ENCODE measurements at places on chromosomes 12 and 14.

- DNase-seq: no peak
These were observed 159.3 kb downstream of the TTC7B start for GRCh38 chr14:90656973-90657372.

DNA sequence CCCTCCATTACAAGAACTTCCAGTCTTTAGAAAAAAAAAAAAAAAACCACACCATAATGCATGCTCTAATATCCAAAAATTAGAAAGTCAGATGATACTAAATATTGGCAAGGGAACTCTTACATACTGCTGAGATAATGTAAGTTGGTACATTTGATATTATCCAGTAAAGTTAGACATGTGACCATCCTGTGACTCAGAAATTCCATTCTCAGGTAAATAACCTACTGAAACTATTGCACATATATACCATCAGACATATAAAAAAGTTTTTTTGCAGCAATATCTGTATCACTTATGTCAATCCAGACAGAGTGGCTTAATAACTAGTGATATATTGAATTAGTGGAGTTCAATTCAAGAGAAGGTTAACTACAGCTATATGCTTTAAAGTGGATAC lies 63.5 kb downstream of the KITLG start:
- no peak for DNase-seq

DNA sequence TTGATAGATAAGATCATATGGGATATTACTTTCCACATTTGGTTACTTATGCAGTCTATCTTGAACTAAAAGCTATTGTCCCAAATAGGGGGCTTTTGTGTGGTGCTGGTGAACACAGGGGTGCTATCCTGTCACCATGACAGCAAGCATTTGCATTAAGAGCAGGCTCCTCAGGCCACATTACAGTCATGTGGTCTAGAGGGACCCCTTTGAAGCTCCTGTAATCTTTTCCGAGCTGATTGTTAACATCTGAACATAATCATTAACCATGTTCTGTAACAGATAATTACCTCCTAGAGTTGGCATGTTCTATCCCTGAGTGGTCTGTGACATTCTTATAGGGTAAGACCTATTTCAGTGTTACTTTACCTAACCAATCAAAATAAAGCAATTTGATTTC lies 178.8 kb downstream of the KTN1 start:
- no peak for DNase-seq

DNA sequence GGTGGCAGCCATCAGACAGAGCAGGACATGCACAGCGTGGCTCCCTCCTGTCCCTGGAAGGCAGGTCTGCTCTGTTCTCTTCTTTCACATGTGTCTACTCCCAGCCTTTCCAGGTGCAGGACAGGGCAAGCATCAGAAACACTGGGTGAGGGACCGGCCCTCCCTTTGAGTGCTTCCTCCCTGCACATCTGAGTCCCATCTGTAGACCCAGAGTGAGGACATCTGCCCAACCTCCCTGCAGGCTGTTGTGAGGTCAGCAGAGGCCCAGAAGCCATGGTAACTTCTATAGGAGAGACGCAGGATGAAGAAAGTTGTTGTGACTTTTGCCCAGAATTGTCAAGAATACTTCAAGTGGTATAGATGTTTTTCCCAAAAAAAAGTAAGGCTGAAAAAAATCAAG lies 282.7 kb downstream of the CACNA1C start:
- no peak for DNase-seq

GRCh38 chr12:82366197-82366596 lies 7.9 kb downstream of the METTL25 start:
- DNase-seq: no peak

DNA sequence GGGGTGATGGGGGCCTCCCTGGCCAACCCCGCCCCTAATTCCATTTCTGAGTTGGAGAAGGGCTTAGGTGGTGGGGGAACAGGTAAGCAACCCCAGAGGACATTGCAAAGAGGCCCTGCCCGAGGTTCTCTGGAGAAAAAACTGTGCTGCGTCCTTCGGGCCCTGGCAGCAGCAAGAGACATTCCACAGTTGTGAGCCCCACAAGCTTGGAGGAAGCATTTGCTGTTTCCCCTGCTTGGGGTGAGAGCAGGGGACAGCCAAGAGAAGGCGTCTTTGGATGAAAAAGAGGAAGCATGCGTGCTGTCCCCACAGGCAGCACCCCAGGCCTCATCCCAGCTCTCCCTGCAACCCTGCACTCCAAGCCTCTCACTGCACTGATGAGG lies 1.3 kb downstream of the BDKRB2 start:
- DNase-seq: no peak

DNA sequence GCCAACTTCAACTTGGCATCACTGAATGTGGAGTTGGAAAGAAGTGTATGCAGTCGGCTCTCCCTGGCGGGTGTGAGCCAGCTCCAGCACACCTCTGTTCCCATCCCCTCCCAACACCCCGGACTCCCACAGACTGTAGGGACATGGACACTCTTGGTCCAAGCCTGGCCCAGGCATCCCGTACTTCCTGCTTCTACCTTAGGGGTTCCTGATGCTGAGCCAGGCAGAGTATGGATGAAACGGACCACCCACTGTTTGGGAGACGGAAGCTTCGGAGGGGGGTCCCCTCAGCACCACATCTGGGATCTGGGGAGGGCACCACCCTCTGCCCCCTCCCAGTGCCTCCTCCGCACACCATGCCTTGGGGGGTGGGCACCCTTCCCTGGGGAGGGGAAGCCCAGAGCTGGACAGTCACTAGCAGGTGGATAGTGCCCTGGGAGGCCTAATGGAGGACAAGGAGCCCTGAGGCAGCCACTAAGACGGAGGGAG lies 62.0 kb downstream of the LGMN start:
- no peak for DNase-seq

GRCh38 chr12:120468325-120468820 lies 1.2 kb downstream of the SRSF9 start:
- DNase-seq: peak; percentile 19

DNA sequence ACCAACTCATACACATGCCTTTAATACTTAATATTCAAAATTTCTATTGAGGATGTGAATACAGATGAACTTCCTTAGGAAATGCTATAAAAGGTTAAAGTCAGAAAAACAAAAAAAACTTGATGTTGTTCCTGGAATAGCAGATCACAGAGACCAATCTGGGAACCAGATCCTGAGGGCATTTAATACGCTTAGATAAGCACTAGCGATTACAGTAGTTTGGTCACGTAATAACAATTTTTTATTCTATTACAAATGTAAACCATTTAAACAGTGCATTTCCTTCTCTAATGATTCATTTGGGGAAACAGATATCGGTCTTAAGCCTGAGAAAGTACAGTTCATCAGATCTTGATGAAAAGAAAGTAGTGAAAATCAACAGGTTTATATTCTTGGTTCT lies 30.8 kb upstream of the ABCC9 start:
- no peak for DNase-seq

DNA sequence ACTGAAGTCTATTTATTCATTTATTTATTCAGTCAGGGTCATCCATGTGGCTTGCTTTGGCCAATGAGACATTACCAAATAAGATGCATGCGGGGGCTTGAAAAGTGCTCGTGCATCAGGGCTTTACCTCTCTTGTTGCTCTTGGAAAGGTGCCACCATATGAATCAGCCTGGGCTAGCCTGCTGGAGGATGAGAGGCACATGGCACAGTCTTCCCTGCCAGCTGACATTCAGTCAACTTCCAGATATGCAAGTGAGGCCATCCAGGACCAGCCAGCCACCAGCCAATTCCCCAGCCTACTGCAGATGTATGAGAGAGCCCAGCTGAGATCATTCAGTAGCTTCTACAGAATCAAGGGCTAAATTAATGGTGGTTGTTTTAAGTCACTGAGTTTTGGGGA lies 105.2 kb upstream of the RPH3A start:
- no peak for DNase-seq

DNA sequence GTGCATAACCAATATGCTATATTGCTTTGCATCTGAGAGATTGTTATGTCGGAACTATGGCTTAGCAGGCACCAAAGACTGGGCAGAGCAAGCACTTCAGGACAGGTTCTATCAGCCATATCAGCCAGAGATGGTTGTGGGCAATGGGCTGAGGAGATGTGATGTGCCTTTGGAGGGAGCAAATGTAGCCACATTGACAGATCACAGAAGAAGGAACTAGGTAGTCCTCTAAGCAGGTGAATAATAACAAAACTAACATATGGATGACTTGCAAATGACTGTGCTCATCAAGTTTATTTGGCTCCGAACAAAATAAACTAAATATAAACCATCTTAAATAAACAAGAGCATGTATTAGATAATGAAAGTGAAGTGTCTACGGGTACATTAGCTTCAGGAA lies 291.7 kb downstream of the RMST start:
- no peak for DNase-seq

DNA sequence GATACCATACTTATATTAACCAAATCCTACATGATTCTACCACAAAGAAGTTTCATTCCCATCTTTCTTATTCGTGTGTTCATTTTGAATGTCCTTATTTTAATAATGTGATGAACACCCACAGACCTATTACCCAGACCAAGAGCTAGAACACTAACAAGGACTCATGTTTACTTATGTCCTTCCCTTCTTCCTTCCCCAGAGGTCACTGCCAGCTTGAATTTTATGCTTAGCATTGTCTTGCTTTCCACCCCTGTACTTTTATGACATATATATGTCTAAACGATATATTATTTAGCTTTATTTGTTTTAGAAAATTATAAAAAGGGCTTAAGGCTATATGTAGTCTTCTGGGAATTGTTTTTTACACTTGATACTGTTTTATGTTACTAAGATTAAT lies 238.6 kb downstream of the LRIG3 start:
- no peak for DNase-seq

GRCh38 chr12:81797100-81797499 lies 38.0 kb upstream of the PPFIA2 start:
- no peak for DNase-seq

DNA sequence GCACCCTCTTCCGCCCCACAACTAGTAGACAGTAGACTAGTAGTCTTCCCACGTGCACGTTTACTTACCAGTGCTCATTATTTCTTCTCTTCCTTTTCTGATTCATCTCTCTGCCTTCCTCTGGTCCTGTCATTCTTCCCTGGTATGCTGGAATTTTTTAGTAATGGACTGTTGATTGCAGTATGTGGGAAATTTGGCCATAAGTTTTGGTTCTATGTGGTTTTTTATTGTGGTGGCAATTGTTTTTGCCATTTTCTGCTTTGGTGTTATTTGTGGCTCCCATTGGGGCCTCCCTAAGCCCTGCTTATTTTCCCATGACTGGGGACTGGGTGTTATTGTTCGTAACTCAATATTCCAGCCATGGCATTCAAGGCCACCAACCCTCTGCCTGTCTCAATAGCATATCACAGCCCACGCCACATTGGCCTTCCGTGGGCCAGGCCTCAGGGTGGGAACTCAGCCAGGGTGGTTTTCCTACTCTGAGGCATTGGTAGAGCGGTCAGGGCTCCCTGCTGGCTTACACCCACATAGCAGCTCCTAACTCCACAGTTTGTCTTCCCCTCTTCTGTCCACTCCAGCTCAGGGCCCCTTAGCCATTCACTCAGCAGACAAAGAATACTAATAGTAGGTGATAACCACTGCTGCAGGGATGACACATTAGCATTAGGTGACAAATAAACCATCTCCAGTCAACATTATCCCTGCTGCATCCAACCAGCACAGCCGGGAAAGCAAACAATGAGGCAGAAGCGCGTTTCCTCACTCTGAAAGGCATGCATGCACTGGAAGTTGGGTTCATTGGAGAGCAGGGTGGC lies 321.5 kb downstream of the CACNA1C start:
- DNase-seq: no peak

DNA sequence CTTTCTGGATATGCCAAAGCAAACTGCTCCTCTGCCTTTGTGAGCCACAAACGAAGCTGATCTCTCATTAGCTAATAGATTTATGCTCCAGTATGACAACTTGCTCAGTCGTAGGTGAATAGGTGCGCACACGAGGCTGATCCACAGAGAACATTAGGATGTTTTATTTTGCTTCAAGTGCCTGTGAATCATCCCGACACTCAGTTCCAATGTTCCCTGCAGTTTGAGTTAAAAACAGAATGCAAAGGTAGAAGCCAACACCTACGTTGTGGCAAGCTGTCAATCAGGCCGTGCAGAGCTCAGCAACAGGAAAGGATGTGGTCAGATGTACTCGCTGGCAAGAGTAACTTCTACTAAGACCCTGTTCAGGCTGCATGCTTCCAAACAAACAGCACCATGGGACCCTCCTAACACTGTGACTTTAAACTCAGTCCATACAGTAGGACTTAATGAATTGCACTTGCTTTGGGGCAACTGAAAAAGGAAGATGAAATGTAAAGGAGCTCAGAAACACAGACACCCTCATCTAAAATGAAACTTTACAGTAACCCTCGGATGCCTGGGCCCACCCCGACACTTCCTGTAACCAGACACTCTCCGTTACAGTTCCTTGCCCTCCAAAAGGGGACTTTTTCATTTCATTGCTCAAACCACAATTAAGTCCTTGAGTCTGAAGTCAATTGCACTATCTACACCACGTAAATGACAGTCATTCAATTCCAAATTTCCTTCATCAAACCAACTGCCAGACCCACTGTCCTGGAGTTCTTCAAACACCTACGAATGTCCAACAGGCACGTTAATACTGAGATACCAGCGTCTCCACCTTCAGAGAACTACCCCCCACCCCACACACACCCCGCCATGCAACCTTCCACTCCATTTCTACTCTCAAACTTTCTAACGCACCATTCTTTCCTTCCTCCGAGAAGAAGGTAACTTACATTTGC lies 1.6 kb downstream of the CCDC88C start:
- DNase-seq: peak; percentile 87

GRCh38 chr14:29576927-29577326 lies 350.7 kb downstream of the PRKD1 start:
- DNase-seq: no peak

- DNase-seq: no peak
These were observed 30.1 kb downstream of the IFT43 start for GRCh38 chr14:76015668-76016067.

- no peak for DNase-seq
These were observed 645.1 kb downstream of the SLC16A7 start for GRCh38 chr12:60240891-60241290.

GRCh38 chr12:28114488-28114887 lies 75.8 kb upstream of the CCDC91 start:
- DNase-seq: no peak

DNA sequence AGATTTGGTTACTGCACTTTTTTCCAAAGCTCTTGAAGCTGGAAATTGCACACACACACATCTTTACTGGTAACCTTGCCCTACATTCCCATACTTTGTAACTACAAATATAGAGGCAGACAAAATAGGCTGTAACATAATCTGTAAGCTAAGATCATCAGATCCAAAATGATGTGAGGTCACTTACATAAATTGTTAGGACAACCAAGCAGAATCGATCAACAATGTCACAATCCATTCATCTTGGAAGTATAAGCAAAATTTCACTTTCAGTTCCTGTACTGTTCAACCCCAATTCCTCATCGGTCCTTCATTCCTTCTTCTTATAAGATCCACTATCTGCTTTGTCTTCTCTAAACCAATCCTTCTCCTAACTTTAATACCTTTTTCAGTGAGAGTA lies 72.6 kb downstream of the EPS8 start:
- DNase-seq: no peak

DNA sequence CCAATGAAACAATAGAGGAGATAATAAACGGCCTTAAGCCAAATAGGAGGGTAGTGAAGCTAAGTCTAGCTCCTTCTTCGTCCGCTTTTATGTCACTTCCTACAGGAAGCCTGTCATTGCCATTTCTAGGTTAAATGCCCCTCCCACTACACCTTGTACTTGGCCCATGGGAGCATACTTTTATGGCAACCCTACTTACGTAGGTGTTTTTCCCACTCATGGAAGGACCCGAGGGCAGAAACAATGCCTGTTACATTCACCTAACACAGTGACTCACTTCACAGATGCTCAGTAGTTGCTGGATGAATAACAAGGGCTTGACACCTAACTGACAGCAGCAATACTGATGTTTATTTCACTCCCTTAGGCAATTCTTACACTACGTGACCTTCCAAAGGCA lies 44.5 kb downstream of the ALKBH1 start:
- no peak for DNase-seq
